ENCODE measurements at places on chromosomes 6 and 20.

GRCh38 chr6:46901882-46902314, 19.8 kb downstream of the ADGRF5 start:
- no peak for DNase-seq

DNA sequence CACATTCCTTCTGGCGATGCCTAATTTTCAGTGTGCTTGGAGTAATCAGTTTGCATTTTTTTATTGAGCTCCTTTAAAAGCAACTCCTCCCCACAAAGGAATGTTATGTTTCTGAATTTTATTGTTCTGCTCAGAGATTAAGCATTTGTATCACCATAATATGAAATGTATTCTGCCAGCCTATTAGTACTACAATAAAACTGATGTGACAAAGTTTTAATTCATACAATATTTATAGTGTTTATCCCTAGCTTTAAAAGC, 236.9 kb upstream of the ASCC3 start:
- DNase-seq, result no peak

DNA sequence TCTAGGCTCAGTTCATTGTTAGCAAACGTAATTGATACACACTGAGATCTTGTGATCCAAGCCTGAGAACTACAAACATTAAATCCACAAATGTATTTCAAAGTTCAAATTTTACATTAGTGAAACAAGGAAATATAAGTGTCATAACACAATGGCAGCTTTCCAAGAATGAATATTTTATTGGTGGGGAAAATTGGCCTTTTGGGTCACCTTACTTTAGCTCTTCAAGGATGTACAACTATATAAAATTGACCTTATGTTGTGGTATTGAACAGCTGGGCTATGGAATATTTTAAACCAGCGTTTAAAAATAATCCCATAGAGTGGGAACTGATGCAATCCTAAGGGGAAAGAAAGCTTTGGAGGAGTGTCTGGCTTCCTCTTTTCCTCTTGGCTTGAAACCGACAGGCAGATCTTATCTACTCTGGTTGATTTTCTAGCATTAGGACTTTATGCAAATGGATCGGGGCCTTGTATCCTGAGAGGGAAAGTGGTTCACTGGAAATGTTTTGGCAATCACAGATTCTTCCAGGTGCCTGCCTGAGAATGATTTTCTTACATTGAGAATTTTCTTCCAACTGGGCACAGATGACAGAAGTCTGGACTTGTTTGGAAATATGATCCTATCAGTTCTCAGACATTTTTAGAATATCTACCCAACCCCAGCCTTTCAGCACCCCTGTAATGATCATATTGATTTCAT, 184.8 kb upstream of the ECI2 start:
- no peak for DNase-seq

- DNase-seq, result no peak
Measured at GRCh38 chr6:139570166-139570565, 195.7 kb upstream of the CITED2 start.

DNA sequence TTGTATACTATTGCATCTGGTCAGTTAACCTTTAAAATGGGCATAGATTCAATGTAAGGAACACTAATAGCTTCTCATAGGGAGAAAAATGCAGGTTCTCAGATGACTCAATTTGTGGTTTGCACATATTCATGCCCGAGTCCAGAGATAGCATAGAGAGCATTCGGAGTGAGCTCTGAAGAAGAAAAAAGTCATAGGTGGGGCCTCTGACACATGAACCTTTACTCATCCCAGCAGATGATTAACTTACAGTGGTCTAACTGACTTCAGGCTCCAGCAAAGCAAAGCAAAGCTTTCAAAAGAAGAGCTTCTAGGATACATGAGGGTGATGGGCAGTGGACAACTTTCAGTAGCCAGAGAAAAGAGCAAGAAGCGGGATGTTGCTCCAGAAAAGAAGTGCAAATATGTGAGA, 55.3 kb upstream of the BTN3A2 start:
- DNase-seq, result no peak

- no peak for DNase-seq
Measured at GRCh38 chr6:5108068-5108467, 22.9 kb downstream of the PPP1R3G start.

DNA sequence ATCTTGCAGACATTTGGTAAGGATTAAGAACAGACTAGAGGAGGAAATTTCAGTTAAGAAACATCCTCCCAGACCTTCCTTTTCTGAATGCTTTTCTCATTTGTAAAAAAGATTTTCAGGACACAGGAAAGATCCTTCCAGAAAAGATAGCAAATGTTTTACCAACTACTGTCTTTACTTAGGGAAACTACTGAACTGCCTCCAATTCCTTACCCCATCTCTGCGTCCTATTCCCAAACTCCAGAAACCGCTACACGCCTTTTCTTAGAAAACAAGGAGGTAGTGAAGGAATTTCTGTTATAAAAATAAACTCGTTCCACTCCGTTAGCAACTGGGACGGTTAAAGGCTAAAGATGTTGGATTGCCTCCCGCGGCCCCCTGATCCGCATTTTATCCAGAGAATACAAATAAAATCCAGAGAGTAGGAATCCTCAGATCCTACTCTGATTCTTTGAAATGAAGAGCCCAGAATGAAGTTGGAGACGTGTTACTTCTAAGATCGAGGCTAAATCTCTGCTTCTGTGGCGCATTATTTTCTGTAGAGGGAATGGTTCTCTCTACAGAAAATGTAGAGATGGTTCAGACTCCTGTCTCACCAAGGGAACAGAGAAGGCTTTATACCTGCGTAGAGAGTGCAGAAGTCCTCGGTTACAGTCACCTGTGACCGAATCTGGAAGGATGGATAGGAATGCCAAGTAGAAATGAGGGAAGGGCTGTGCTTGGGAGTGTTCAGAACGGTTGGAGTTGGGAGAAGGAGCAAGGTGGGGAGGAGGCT, 133.0 kb downstream of the GPX5 start:
- no peak for DNase-seq

- no peak for DNase-seq
Measured at GRCh38 chr6:159790956-159791598, 810 bp downstream of the MRPL18 start.

DNA sequence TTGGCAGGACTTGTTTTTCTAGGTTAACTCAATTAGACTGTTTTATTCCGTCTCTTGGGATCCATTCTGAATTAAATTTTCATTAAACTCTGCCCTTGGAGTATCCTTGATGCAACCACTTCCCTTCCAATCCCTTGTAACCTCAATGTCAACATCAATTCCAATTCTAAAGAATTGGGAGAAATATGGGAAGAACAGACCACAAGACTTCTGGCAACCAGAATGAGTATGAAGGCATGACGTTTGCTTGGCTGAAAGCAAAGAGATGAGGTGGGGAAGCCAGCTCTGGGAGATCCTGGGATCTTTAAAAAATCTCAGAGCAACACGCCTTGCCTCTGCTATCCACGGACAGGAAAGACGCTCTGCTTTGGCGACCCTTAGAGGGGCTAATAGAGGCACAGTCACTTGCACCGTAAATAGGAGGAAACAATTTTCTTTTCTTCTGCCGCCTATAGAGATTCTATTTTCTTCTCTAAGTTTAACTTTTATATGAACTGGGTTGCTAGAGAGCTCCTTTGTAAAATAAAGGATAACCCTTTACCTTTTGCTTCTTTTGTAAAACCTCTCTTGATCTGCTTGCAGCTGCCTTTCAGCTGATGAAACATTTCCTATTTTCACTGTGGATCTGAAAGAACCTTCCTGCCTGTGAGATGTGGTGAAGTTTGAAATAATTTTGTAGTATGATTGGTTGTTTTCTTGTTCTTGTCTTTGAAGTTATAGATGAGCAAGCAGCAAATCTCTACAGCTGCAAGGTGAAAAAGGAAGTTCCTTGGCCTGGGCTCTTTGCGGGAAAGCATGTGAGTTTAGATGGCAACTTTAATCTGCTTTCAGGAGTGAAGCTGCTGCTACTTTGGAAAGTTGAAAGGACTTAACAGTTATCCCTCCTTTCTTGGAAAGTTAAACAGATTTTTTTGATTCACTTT, at the start of gene ASIP:
TSS of gene ASIP (plus strand) at position 731 of the 923 bp plus-strand sequence. CDS start 18,952 bp downstream, outside the sequence.
- no peak for DNase-seq

All from AG04450 (cell line).